ENCODE measurements at places on chromosomes 1 and 21.

- DNase-seq: no peak
Observed at GRCh38 chr1:61852670-61853015, 110.4 kb downstream of the PATJ start.

DNA sequence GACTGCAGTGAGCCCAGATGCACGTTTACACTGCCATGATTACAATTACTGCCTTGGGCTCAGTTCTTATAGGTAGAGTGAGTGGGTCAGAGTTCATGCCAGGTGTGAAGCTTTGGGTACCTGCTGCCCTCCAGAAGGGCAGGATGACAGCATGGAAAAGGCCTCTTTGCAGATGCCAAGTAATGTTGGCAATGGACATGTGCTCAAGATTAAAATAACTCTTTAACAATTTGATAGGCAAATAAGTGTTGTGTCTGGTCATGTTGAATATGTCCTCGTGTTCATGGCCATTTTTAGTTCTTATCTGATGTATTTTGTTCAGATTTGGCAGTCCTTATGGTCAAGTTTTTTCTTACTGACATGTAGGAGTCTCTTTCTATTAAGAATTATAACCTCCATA, 34.8 kb downstream of the S100B start:
- no peak for DNase-seq

DNA sequence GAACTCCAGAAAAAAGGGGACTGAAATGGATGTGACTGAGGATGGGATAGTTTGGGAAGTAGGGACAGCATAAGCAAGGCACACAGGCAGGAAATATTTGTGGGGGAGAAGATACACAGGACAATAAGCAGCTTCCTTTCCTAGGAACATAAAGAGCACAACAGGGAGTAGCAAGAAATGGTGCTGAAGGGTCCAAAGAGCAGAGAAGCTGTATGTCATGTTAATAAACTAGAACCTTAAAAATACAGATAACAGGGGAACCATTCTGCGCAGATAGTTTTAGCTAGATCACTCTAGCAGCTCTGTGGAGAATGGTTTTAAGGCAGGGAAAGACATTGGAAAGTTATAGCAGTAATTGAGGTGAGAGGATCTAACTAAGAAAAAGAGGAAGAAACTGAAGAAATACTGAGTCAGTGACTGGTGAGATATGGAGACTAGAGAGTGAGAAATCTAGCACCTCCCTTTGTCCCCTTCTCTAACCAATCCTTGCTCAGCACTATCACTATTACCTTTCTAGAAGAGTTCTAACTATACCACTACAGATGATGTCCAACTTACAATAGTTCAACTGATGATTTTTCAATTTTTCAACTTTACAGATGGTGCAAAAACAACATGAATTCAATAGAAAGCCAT, 95.0 kb downstream of the CDC42BPA start:
- no peak for DNase-seq

- DNase-seq: no peak
Observed at GRCh38 chr1:101484689-101485338, 248.0 kb downstream of the S1PR1 start.

DNA sequence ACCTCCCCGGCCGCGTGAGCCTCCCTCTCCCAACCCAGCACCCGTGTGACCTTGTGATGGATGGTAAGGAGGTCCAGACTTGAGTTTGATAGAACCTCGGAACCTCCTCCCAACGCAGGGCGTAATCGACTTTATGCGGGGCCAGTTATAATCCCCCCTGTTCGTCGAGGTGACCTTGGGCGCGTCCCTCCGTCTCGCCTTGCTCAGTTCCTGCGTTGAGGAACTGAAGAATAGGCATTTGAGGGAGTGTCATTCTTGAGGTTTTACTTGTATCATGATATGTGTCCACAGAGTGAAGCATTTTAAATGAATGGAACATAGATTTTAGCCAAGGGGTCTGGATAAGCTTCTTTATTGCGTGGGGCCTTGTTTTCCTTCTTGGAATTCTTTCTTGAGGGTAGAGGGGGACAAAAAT, 433 bp downstream of the TIMM17A start:
- no peak for DNase-seq

DNA sequence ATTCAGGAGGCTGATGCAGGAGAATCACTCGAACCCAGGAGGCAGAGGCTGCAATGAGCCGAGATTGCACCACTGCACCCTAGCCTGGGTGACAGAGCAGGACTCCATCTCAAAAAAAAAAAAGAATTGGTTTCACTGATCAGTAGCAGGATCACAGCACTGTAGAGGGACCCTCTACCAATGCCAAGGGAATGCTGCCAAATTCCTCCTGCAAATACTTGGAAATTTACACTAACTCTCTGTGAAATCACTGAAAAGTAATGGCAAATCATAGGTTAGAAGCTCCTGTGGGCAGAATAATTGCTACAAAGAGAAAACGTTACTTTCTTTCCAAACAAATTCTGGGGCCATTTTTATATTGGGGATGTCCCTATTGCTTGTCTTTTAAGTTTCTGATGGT, 6.7 kb upstream of the GPR25 start:
- peak; percentile 55 for DNase-seq

DNA sequence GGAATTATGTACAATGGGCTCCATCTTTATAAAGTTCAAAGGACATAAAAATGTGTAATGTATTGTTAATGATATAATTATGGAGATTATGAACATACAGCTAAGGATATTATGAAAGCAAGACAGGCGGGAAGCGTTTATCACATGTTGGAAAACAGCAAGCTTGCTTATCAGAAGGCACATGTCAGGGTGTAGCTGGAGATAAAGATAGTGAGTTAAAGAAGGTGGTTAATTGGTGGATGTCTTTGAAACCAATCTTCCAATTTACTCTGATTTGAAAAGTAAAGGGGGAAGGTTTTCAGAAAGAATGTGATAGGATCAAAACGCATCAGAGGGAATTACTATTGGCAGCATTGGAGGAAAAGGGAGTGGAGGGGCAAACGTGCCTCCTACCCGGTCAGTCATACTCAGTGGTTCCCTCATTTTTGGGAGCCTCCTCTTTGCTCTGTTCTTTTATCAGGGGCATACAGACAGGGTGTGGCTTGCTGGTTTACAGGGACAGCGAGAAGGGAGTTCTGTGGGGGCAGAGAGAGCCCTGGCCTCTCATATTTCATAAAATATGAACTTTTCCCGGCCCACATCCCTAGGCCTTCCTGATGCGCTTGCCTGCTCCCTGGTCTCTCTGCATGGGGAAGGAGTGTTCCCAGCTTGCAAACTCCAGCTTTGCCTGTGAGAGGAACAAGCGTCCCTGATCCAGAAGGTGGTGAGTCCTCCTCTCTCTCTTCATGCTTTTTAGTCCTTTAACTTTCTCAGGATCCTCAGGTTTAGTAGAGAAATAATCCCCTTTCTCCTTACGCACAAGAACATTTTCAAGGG, 8.0 kb upstream of the SVBP start:
- no peak for DNase-seq

GRCh38 chr1:230072866-230073265, 5.8 kb downstream of the GALNT2 start:
- no peak for DNase-seq

DNA sequence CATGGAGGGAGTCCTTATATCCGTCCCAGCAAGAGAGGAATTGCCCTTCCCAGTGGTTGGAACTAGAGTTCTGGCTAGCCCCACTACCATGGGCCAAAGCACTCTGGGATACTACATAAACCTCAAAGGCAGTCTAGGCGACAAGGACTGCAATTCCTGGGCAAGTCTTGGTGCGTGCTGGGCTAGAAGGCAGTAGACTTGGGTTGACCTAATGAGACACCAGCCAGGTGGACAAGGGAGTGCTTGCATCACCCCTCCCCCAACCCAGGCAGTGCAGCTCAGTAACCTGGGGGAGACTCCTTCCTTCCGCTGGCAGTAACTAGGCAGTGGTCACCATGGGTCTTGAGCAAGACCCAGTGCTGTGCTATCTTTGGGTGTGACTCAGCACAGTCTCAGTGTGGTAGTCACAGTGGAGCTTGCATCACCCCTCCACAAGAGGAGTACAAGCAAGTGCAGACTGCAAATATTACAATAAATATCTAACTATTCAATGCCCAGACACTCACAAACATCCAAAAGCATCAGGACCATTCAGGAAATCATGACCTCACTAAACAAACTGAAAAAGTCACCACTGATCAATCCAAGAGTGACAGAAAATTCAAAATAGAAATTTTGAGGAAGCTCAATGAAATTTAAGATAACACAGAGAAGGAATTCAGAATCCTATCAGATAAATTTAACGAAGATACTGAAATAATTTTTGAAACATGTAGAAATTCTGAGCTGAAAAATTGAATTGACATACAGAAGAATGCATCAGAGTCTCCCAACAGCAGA, 84.7 kb upstream of the LYPLAL1 start:
- peak; percentile 65 for DNase-seq

DNA sequence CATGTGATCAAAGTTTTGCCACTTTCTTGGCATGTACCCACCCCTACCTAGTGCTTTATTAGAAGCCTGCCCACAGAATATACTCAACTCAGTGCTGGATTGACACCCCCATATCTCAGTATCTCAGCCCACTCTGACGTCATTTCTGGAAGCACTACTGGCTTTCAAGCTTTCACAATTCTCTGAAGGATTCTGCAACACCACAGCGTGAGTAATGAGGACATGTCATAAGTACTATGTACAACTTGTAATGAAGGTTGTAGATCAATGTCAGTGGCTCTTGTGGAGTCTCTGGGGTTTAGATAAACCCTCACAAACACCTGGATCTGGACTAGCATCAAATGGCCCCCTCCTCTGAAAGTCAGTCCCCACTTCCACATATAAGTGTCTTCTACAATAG, 57.2 kb downstream of the TNFSF4 start:
- no peak for DNase-seq

DNA sequence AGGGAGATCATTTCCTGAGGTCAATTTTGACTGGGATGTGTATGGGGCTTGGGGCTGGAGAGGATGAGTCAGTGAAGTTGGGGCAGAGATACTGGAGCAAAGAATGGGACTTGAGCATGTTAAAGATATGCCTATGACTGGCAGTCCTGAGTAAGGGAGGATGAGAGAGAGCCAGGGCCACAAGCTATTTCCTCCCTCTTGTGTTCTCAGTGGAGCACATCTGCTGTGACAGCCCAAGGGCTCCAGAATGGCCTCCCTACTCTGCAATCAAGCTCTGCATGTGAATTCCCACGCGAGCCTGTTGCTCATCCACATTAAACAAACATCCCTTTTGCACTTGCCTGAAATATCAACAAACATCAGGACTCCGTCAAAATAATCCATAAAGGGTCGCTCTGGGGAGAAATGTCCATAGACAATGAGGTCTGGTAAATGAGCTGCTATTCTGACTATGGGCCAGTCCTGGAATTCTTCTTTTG, 9.2 kb downstream of the ADCY10 start:
- peak; percentile 27 for DNase-seq

GRCh38 chr1:31571340-31572295, 4.7 kb upstream of the TINAGL1 start:
- no peak for DNase-seq

- no peak for DNase-seq
Observed at GRCh38 chr1:211637066-211637465, 38.4 kb downstream of the NEK2 start.

GRCh38 chr1:67100833-67101232, 33.9 kb downstream of the C1orf141 start:
- peak; percentile 15 for DNase-seq

- peak; percentile 77 for DNase-seq
Observed at GRCh38 chr1:173043253-173043652, 7.5 kb downstream of the TNFSF18 start.

DNA sequence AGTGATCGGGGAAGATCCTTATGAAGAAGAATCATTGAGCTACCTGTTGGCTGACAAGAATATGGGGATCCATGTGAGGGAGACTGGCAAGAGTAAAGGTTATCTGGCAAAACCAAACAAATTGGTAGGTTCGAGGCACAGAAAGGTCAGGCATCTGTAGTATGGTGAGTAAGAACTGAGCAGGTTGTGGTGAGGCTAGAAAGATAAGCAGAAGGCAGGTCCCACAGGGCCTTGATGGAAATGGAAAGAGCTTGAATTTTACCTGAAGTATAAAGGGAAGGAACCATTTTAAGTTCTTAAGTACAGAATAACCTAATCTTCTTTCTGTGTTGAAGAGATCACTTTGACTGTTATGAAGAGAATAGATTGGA, 11.1 kb downstream of the PTPRC start:
- DNase-seq: no peak

- DNase-seq: no peak
Observed at GRCh38 chr1:24846671-24847070, 83.4 kb downstream of the RUNX3 start.

GRCh38 chr1:191517826-191518225, 640.4 kb upstream of the RGS18 start:
- DNase-seq: no peak

GRCh38 chr1:43779266-43779665, 71.9 kb downstream of the ST3GAL3 start:
- DNase-seq: no peak

DNA sequence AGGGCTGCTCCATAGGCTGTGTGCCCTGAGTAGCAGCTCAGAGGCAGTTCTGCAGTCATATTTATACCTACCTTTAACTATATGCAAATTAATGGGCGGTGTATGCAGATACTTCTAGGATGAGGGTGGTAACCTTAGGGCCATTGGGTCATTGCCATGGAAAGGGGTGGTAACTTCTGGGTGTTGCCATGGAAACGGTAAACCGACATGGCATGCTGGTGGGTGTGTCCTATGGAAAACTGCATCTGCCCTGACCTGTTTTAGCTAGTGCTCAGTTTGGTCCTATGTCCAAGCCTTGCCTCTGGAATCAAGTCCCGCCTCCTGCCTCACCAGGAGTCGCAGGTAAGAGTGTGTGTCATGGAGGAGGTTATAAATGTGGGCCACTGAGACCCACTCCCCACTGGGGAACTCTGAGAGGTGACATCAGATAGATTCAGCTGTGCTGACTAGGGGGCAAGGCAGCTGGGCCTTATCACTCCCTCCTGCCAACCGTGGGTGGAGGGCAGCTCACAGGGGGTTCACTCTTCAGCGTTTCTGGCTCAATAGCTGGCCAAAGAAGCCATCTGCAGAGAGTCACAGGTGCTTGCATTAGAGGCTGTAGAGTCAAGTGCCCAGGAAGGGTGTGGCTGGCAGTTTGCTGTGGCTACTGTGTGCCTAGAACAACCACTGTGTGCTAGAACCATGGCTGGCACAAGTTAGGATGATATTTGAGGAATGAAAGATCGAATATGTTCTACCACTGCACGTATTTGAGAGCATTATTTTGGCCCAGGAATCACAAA, 19.0 kb downstream of the BACE2 start:
- no peak for DNase-seq

GRCh38 chr21:43808832-43809251, 19.5 kb downstream of the RRP1 start:
- DNase-seq: no peak

DNA sequence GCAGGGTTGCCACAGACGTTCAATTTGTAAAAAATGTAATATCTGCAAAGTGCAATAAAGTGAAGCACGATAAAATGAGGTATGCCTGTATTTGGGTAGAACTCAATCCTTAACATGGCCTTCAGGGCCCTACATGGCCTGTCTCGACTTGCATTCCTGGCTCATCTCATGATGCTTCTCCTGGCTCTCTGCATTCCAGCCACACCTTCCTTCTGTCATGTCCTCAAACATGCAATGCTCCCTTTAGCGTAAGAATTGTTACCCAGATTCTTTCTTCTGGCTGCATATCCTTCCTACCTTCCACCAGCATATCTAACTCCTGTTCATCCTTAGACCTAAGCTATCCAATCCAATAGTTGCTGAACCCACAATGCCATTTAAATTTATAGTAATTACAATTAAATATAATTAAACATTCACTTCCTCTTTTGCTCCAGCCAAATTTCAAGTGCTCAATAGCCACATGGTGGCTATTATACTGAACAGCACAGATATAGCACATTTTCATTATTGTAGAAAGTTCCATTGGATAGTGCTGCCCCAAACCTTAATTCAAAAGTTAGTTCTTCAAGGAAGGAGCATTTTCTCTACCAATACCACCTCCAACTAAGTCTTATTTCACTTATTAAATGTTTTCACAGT, 32.6 kb downstream of the FGGY start:
- no peak for DNase-seq
